ENCODE measurements at places on chromosomes 5 and 9. TPM values are rescaled to one million over a fixed set of nuclear protein-coding genes. Genes with fewer than 3 reads are reported as not detected.

DNA sequence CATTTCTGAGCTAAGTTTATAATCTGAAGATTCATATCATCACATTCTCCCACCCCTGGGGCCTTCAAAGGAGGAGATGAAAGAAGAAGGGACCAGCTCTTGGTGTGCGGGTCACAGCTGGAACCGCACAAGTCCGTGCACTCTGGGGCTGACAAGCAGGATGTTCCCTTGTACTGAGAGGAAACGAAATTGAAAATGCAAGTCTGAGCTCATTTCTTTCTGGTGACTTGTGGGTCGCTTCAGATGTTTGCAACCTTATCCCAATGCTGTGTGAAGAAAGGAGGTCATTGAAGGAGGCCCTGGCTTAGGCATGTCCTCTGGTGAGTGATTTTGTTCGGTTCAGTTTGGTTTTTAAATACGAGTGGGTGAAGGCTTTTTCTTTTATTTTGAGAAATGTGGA lies 59.6 kb downstream of the C9orf152 start:
- peaks cover 27% of the 10 kb centered on the region for H3K36me3 ChIP-seq
- H3K4me1 ChIP-seq: peaks cover 97% of the 10 kb centered on the region
- H3K27me3 ChIP-seq: no peaks in the 10 kb centered on the region
- H3K4me3 ChIP-seq: peak overlapping the region; percentile 52

DNA sequence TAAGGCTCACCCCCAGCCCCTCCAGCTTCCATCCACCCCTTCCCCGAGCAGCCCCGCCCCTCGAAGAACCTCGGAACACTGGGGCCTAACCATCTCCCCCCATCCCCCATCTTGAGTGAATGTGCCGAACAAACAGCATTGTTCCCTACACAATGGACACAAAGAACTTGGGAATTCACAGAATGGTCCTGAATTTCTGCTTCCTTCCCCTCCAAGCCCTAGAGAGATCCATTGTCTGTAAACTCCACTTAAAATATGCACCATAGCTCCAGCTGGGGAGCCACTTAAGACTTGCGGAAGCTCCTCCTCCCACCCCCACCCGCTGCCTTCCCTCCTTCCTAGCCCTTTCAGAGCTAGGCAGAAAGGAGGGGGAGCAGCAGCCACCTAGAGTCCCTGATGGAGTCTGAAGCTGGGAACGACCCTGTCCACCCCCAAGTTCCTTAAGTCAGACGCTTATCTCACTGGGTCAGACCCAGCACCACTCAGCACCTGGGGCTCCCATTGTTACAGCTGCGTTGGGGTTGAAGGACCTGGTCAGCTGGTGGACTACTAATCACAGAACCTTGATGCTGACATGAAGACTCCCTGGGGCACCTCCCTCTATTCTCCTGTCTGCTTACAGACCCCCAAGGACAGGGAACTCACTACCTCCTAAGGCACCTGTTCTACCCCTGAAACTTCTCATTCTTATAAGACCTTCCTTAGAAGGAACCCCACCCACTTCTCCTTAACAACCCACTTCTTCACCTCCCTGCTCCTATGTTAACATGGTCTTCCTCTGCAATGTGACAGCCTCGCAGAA lies 61.4 kb downstream of the PCDH1 start:
- H3K36me3 ChIP-seq: no peaks in the 10 kb centered on the region
- H3K27me3 ChIP-seq: peaks cover 14% of the 10 kb centered on the region
- no peak for DNase-seq
- no peaks in the 10 kb centered on the region for H3K4me1 ChIP-seq

GRCh38 chr9:109083141-109083540 lies 36.6 kb downstream of the TMEM245 start:
- H3K4me3 ChIP-seq: no peak overlapping the region
- peaks cover 61% of the 10 kb centered on the region for H3K36me3 ChIP-seq
- no peak for DNase-seq
- H3K27ac ChIP-seq: no peak overlapping the region
- H3K27me3 ChIP-seq: no peaks in the 10 kb centered on the region
- H3K4me1 ChIP-seq: no peaks in the 10 kb centered on the region

LYSMD3 gene
- total RNA-seq: 23.7 TPM

GRCh38 chr5:77893225-77893860 lies 117.2 kb upstream of the TBCA start:
- no peaks in the 10 kb centered on the region for H3K36me3 ChIP-seq
- H3K4me3 ChIP-seq: no peak overlapping the region
- H3K27me3 ChIP-seq: no peaks in the 10 kb centered on the region
- no peaks in the 10 kb centered on the region for H3K4me1 ChIP-seq
- H3K27ac ChIP-seq: no peak overlapping the region

GRCh38 chr9:116144038-116144437 lies 9.6 kb upstream of the PAPPA start:
- no peak for DNase-seq
- H3K27ac ChIP-seq: no peak overlapping the region
- no peaks in the 10 kb centered on the region for H3K36me3 ChIP-seq

GRCh38 chr9:124137009-124137943 lies 120.5 kb upstream of the NEK6 start:
- peak; percentile 65 for DNase-seq
- H3K4me3 ChIP-seq: no peak overlapping the region
- no peaks in the 10 kb centered on the region for H3K27me3 ChIP-seq
- H3K27ac ChIP-seq: peak overlapping the region; percentile 30
- no peaks in the 10 kb centered on the region for H3K36me3 ChIP-seq
- peaks cover 15% of the 10 kb centered on the region for H3K4me1 ChIP-seq

PCDH12 gene
- not detected for total RNA-seq

GRCh38 chr5:54332720-54333119 lies 22.3 kb upstream of the ARL15 start:
- no peak overlapping the region for H3K27ac ChIP-seq
- H3K4me3 ChIP-seq: no peak overlapping the region
- no peaks in the 10 kb centered on the region for H3K27me3 ChIP-seq
- no peak for DNase-seq

DNA sequence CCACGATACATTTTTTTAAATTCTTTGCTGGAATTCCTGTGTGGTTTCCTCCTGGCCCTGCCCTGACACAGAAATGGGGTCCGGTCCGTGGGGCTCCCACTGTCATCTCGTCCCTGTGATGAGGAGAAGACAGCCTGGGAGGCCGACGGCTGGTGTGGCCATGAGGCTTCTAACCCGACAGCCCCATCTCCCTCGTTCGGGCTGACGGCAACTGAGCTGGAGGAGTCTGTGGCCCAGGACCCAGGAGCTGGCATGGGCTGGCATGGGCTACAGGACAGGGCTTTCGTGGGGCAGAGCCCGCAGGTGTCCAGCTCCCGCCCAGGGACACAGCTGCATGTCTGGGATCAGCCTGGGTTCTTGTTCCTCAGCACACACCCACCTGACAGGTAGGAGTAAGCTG lies 13.8 kb downstream of the LCN9 start:
- no peak for DNase-seq
- H3K27me3 ChIP-seq: no peaks in the 10 kb centered on the region
- no peak overlapping the region for H3K27ac ChIP-seq
- no peaks in the 10 kb centered on the region for H3K4me1 ChIP-seq

- no peaks in the 10 kb centered on the region for H3K36me3 ChIP-seq
- H3K4me1 ChIP-seq: peaks cover 11% of the 10 kb centered on the region
- no peaks in the 10 kb centered on the region for H3K27me3 ChIP-seq
- H3K27ac ChIP-seq: no peak overlapping the region
- DNase-seq: no peak
These were observed 13.9 kb downstream of the IL7R start for GRCh38 chr5:35870605-35871004.

- H3K27ac ChIP-seq: peak overlapping the region; percentile 97
- peak overlapping the region; percentile 74 for H3K4me3 ChIP-seq
- H3K4me1 ChIP-seq: peaks cover 20% of the 10 kb centered on the region
These were observed 32.7 kb downstream of the ANXA2R start for GRCh38 chr5:43007246-43007910.

DNA sequence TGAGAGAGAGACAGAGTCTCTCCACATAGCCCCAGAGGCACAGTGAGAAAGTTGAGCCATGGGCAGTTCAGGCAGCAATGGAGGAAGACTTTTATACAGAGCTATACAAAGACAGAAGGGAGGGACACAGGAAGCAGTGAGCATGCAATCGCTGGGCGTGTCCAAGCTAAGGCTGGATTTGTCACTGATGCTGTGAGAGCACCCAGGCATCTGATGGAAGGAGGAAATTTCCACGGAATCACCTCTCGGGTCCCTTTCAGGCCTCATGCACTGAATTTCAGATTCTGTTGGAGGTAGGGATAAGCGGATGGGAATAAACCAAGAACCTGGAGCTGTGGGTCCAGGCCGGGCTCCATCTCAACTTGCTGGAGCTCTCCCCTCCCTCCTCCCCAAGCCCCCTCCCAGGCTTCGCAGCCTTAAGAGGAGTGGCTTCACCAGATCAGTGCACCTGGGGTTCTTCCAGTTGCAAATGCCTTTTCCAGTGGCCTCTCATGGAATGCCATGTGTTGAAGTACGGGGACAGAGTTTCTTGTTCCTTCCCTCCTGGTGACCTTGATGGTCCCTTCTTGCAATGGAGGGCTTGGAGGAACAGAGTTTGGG lies 114.8 kb upstream of the ALDH1B1 start:
- H3K4me3 ChIP-seq: no peak overlapping the region
- peaks cover 7% of the 10 kb centered on the region for H3K27me3 ChIP-seq
- no peak for DNase-seq
- no peak overlapping the region for H3K27ac ChIP-seq
- no peaks in the 10 kb centered on the region for H3K4me1 ChIP-seq
- no peaks in the 10 kb centered on the region for H3K36me3 ChIP-seq

KIF24 gene
- 0.79 TPM for total RNA-seq

GRCh38 chr9:68640421-68641089 lies 64.5 kb upstream of the PIP5K1B start:
- peak; percentile 84 for DNase-seq
- H3K27ac ChIP-seq: peak overlapping the region; percentile 91
- H3K4me3 ChIP-seq: peak overlapping the region; percentile 23
- H3K36me3 ChIP-seq: no peaks in the 10 kb centered on the region
- peaks cover 98% of the 10 kb centered on the region for H3K4me1 ChIP-seq

- no peaks in the 10 kb centered on the region for H3K27me3 ChIP-seq
- H3K4me1 ChIP-seq: peaks cover 69% of the 10 kb centered on the region
- DNase-seq: peak; percentile 70
- no peak overlapping the region for H3K4me3 ChIP-seq
- H3K27ac ChIP-seq: peak overlapping the region; percentile 73
These were observed 9.6 kb downstream of the NEK6 start for GRCh38 chr9:124267271-124267807.

DNA sequence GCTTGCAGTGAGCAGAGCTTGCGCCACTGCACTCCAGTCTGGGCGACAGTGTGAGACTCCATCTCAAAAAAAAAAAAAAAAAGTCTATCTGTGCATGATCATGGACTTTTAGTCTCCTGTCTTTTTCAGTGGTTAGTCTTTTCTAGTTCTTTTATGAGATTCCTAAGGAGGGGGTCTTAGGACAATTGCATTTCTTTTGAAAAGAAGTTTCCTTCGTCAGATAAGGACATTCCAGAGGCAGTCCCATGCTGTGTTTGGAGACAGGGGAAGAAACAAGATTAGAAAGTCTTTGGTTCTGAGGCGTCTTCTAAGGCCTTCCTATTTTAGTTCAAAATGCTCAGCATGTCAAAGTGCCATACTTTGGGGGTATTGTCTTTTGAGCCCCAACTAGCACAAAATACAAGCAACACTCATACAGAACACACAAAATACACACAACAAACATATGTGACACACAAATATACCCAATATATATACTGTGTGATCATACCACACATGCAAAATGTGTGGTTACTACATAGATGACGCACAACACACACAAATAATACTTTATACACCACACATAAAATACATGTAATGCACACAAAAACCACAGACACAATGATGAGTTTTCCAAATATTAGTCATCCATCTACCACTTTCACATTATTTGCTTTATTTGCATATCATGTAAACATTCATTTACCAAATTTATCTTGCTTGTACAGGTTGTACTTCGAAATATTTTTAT lies 394.5 kb downstream of the SPATA31D1 start:
- DNase-seq: no peak
- H3K4me3 ChIP-seq: no peak overlapping the region
- H3K27me3 ChIP-seq: no peaks in the 10 kb centered on the region
- no peaks in the 10 kb centered on the region for H3K36me3 ChIP-seq

PLPPR1 gene
- total RNA-seq: not detected

GRCh38 chr9:91161465-91162300 lies 200.0 kb downstream of the AUH start:
- H3K27me3 ChIP-seq: no peaks in the 10 kb centered on the region
- DNase-seq: no peak
- peaks cover 33% of the 10 kb centered on the region for H3K4me1 ChIP-seq
- no peak overlapping the region for H3K27ac ChIP-seq
- no peaks in the 10 kb centered on the region for H3K36me3 ChIP-seq
- H3K4me3 ChIP-seq: no peak overlapping the region

DNA sequence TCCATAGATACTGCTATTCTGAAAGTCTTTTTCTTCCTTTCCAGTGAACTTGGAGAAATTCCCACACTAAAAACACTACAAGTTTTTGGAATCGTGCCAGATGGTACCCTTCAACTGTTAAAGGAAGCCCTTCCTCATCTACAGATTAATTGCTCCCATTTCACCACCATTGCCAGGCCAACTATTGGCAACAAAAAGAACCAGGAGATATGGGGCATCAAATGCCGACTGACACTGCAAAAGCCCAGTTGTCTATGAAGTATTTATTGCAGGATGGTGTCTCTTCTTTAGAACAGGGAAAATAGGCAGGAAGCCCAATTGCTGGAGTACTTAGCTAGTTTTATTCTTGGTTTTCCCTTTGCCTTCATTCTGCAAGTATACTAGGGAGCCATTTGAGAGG lies 29.9 kb downstream of the SKP2 start:
- H3K36me3 ChIP-seq: peaks cover 39% of the 10 kb centered on the region
- no peaks in the 10 kb centered on the region for H3K4me1 ChIP-seq
- no peaks in the 10 kb centered on the region for H3K27me3 ChIP-seq
- no peak for DNase-seq

DNA sequence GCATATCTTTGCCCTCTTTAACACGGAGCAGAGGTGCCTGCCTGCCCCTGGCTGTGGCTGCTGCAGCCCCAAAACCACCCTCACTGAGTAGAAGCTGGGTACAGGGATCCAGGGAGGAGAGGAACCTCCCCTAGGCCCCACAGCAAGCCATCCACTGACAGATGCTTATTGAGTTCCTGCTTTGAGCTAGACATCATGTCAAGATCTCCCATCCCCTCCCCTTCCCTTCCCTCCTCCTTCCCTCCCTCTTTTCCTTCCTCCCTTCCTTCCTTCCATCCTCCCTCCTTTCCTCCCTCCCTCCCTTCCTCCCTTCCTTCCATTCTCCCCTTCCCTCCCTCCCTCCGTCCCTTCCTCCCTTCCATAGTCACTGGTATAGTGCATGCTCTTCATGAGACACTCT lies 29.3 kb downstream of the GOLGA2 start:
- H3K27ac ChIP-seq: no peak overlapping the region
- no peak overlapping the region for H3K4me3 ChIP-seq
- peaks cover 27% of the 10 kb centered on the region for H3K27me3 ChIP-seq
- no peaks in the 10 kb centered on the region for H3K36me3 ChIP-seq
- H3K4me1 ChIP-seq: peaks cover 13% of the 10 kb centered on the region
- no peak for DNase-seq

All from B cell (primary cell).